ENCODE measurements at places on chromosomes 16 and 17.
A peak's percentile ranks its signal among the peaks of the same experiment; 100 is the strongest.

- no peak for DNase-seq
These were observed at the start of gene TEKT3 for GRCh38 chr17:15341385-15341849. Gene TEKT3, minus strand, starts transcription at chr17:15341597. Its CDS starts 10,012 bp downstream, at chr17:15331585.

GRCh38 chr17:50722746-50723145, 3.3 kb downstream of the LUC7L3 start:
- no peak for DNase-seq

DNA sequence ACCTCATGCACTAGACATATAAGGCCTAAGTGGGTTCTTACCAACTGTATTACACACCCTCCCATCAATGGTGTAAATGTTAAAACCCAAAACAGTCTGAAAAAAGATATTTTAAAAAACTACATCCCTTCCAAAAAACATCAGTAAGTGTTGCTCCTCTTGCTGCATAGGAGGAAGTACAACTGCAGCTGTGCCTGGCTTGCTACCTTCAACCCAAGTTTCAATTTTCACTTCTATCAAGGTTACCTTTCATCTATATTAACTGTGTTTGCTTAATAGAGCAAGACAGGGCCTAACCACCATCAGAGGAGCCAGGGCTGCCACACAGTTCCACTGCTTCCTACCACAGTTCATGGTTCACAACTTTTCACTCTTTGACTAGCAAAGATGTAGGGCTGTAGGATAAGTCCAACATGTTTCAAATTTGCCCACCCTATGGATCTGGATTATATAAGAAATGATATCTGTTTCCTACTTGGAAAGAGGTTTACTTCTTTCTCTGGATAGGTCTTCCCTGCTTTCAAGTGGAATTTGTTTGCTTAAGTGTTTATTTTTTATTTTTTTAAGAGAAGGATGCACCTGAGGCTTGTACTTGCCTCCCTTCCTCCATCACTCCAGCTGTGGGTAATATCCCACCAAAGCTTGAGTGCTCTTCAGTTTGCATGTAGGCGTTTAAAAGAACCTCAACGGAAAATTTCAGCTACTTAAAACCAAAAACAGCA, 56.7 kb downstream of the GRB7 start:
- peak; percentile 81 for DNase-seq

GRCh38 chr17:61583242-61583641, 7.8 kb downstream of the NACA2 start:
- DNase-seq = no peak

GRCh38 chr17:954431-955164, 25.0 kb downstream of the NXN start:
- no peak for DNase-seq

- DNase-seq = no peak
These were observed 38.5 kb downstream of the PGS1 start for GRCh38 chr17:78416791-78417530.

DNA sequence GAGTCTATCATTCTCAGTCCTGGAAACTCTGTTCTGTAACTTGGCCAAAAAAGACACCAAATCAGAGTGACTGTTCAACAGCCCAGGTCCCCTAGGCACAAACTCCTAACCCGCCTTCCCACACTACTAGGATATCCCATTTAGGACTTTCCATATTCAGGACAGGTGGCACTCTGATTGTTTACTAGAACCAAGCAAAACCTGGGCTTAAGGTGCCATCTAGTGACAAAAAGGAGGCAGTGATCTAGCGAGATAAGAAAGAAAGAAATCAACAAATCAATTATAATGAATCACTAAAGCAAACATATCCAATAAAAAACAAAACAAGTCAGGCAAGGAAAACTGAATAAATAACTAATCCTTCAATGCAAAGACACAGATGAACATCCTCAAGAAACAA, 203.9 kb downstream of the CEP112 start:
- no peak for DNase-seq

- DNase-seq = no peak
These were observed 12.8 kb downstream of the ADORA2B start for GRCh38 chr17:15957608-15958307.

DNA sequence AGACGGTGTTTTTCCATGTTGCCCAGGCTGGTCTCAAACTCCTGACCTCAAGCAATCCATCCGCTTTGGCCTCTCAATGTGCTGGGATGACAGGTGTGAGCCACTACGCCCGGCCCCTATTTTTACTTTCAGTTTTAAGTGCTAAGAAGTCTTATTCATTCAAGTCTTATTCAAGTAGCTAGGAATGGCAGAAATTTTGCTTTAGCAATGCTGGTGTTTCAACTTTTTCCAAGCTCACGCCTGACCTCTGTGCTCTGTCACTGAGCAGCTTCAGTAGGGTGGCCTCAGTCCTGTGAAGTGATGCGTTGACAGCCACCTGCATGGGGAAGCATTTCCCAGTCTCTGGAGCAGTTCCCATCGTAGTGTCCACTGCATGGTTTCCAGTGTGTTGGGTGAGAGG, 12.9 kb downstream of the ZNF750 start:
- no peak for DNase-seq

DNA sequence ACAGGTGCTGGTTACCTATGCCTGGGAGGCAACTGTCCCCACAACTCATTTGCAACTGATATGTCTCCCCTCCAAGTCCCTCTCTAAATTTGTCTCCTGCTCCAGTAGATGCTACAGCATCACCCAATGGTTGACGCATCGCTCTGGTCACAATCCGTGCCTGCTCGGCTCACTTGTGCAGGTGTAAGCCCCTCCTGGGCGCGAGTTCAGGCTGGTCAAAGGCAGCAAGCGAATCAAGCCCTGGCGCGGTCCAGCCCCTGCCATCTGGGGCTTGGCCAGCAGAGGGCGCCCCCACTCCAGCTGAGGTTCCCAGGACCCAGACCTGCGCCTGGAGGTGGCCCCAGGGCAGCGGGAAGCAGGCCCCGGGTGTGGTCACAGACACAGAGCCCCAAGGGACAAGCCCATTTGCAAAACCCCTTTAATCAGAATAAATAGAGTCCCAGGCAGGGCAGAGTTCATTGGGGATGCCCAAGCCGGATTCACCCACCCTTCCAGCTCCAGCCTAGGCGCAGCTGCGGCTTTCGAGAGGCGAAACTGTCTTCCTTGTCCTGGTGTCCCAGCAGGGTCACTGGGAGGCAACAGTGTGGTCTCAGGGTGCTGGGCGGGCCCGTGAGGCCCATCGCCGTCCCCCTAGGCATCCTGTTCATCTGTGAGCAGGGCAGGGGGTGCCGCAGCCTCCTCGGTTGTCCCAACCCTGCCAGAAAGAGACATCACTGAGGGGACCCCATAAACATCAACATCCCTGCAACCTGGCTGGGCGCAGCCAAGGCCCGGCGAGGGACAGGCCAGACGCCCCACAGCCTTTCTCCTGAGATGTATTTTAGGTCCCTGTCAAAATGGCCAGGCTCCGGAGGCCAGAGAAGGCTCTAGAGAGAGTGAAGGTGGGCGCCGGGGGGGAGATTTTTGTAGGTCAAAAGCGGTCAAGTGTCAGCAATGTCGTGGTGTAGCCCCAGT, 15.8 kb downstream of the TMC6 start:
- peak; percentile 47 for DNase-seq

DNA sequence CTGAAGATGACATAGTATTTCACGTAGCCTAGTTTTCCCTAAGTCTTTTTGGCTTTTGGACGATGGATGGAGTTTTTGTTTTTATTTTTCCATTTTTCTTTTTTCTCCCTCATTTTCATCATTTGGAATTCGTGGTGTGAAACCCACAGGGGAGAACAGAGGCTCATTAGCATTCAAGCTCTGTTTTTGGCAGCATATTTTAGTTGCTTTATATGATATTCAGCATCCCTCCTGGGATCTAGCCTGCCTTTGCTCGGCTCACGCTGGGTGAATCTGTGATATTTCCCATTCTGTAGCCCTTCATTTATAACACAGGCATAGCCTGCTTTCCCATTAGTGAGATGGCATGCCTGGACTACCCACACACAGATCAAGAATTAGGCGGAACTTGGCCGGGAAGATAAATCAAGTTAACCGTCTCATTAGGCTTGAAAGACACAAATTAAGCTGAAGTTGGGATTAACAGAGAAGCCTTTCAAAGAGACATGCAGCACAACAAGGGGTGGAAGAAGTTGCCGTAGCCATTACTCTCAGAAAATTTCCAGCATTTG, 20.1 kb upstream of the CLEC19A start:
- no peak for DNase-seq

- DNase-seq = no peak
These were observed 26.6 kb downstream of the UNK start for GRCh38 chr17:75811174-75811573.

GRCh38 chr16:4328046-4328781, 12.3 kb downstream of the GLIS2 start:
- no peak for DNase-seq

GRCh38 chr17:31858642-31859486, at the start of gene COPRS:
Gene COPRS, minus strand, starts transcription at chr17:31859244. Its CDS starts 45 bp downstream, at chr17:31859199.
- peak; percentile 38 for DNase-seq

DNA sequence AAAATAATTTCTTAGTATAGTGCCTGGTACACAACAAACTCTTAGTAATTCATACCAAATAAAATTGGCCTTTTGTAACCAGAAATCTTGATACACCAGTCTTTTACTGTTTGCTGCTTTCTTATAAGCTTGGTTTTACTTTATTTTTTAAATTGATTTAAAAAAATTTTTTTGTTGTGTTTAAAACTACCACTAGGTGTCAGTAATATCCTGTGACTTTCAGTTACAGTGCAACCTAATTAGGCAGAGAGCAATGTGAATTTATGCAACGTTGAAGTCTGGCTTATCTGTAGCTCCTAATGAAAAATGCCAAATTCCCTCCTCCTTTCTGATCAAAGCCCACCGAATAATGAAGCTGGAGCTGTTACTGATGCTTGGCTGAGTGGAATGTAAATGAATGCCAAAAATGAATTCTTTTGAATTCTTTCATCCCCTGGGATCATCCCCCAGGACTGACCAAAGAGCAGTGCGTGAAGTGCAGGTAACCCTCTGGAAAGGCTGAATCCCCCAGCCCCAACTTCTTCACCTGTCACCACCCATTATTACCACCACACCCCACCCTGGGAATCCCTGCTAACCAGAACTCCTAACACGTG, 3.8 kb downstream of the ERCC4 start:
- DNase-seq = no peak

DNA sequence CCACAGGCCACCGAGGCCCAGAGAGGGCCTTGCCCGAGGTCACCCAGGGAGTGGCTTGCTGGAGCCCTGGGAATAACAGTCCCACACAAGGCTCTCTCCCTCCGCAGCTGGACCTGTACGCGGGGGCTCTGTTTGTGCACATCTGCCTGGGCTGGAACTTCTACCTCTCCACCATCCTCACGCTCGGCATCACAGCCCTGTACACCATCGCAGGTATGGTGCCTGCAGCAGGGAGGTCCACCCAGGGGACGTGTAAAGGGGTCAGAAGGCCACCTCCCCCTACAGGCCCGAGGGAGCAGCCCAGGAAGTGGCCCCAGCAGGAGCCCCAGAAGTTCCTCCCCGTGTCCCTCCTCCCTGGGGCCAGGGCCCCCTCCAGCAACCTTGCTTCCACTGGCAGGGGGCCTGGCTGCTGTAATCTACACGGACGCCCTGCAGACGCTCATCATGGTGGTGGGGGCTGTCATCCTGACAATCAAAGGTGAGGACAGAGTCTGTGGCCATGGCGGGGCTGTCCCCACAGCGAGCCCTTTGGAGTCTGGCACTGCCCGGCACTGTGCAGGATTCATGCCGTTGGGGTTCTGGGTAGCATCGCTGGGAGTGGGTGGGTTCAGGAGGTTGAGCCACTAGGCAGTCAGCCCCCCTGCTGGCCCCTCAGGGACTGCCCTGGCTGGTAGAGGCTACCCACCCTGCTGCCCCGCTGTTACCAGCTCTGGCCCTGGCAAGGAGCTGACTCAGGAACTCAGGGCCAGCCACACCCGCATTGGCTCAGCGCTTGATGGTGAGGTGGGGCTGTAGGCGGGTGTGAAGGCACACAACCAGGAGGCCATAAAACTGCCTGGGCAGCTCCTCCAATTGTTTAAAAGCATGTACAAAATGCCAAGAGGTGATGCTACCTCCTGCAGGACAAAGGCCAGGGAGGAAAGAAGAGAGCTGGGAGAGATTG, 17.3 kb downstream of the SLC5A10 start:
- no peak for DNase-seq

DNA sequence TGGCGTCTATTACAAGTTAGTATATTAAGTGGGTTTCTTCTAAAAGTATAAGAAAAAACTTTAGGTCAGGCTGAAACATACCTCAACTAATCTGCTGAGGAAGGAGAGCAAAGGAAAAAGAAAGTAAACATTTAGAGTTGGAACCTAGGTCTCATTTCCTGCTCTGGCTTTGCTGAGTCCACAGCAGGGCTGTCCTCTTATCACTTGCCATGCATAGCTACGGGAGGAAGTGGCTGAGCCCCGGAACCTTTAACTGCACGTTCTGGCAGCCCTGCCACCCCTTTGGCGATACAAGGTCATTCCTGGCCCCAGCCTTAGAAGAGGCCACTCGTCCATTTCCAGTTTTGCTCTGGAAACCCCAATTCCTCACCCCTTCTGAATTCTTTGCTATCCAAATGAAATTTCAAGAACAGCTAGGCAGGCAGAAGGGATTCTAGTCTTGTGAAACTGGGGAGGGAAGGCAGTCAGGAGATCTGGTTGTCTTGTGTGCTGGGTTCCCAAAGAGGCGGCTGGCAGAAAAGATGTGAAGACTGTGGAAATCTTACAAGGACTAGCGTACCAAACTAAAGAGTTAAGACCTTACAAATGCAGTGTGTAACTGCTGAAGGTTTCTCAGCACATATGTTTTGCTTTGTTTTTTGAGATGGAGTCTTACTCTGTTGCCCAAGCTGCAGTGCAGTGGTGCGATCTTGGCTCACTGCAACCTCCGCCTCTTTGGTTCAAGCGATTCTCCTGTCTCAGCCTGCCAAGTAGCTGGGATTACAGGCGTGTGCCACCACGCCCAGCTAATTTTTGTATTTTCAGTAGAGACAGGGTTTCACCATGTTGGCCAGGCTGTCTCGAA, 19.1 kb downstream of the WIPI1 start:
- DNase-seq = no peak

DNA sequence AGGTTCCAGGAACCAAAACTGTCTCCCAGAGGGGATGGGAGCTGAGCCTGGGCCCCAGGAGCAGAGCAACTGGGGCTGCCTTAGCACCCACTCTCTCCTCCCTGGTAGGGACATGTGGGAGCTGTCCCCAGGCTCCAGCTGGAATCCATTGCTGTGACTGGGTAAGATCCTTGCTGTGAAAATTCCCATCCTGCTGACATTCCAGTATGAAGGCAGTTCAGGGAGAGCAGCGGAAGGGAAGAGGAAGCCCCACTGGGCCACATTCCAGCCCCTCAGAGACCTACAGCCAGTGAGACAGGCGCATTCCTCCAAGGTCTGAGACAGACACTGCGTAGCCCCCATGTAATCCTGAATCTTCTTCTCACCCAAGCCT, 24.2 kb downstream of the MYO18A start:
- no peak for DNase-seq

GRCh38 chr16:48168075-48168474, 12.3 kb upstream of the ABCC12 start:
- no peak for DNase-seq

All from NCI-H187 (cell line).